ENCODE measurements at places on chromosomes 2 and 18. TPM values are rescaled to one million over a fixed set of nuclear protein-coding genes. Genes with fewer than 3 reads are reported as not detected.

Gene SEMA4F
- 10.1 TPM for total RNA-seq

Gene NCKAP5
- 0.85 TPM for total RNA-seq

Gene SPEG
- 55.8 TPM for total RNA-seq

Gene RAMP1
- 0.85 TPM for total RNA-seq

Gene ITGB1BP1
- 30.3 TPM for total RNA-seq

Gene CCDC138
- total RNA-seq, result 4.1 TPM

Gene KCNIP3
- 25.6 TPM for total RNA-seq

Gene STON1
- 19.3 TPM for total RNA-seq

Gene WBP1
- total RNA-seq, result 54.3 TPM

All from hair follicle dermal papilla cell (primary cell).